ENCODE measurements at places on chromosomes 4 and X.

- DNase-seq: no peak
These were observed 171.2 kb downstream of the AMELX start for GRCh38 chrX:11464380-11464779.

DNA sequence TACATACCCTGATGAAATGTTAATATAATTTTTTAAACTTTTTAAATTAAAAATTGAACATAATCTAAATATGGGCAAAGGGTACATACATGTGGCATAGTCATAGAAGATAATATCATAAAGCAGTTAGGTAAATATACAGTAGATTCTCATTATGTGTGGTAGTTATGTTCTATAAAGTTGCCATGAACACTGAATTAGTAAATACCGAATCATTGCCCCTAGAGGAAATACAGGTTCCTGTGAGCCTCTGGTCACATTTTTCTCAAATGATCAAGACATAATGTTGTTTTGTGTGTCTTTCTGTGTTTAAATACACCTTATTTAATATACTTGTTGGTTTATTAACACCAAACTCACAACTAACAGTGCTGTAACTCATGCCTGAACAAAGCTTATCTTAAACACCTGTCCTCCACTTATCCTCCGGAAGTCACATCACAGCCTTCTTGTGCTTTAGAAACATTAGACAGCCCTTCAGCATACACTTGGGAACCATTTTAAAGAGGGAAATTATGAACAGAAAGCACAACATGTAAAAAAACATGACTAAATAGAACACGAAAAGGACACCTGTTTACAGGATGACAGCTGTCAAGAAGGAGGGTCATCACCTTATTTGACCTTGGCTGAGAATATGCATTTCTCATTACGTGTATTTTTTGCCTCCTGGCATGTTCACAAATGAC is 169.4 kb upstream of the NAP1L5 start:
- DNase-seq: no peak

- DNase-seq: no peak
These were observed 36.6 kb downstream of the DAPP1 start for GRCh38 chr4:99853190-99853589.

DNA sequence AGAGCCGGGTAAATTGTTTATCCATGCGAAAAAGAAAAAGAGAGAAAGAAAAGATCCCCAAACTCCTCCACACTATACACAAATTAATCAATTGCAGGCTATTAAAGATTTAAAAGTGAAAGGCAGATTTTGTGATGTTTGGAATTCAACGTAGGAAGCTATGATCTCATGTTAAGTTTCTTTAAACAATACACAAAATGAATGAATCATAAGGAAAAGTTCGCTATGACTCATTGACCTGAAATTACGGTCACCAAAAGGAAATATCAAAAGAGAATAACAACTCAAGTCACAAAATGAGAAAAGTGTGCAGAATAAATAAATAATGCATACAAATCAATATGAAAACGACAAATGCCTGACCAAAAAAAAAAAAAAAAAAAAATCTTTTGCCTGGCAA is 28.6 kb downstream of the CLNK start:
- no peak for DNase-seq

GRCh38 chrX:107204068-107204605 is 2.1 kb downstream of the NUP62CL start:
- DNase-seq: peak; percentile 7

DNA sequence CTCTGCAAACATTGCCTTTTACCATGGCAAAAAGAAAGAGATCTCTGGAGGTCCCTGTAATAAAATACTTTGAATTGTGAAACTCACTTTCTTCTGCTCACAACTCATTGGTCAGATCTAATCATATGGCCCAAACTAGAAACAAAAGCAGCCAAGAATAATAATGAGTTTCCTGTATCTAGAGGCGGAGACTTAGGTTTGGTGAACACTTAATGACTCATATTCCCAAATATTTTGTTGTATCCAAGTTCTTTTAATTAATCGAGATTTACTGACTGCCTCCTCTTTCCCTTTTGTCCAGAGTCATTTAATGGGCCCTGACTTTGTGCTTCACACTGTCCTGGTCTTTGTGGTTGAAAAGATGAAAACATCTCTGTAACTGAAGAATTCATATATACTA is 190.6 kb downstream of the CCSER1 start:
- no peak for DNase-seq

- DNase-seq: no peak
These were observed 7.0 kb downstream of the NAT8L start for GRCh38 chr4:2066011-2066551.

- DNase-seq: no peak
These were observed 21.1 kb downstream of the PIGG start for GRCh38 chr4:519885-520682.

GRCh38 chr4:2574863-2575262 is 38.4 kb downstream of the FAM193A start:
- no peak for DNase-seq

DNA sequence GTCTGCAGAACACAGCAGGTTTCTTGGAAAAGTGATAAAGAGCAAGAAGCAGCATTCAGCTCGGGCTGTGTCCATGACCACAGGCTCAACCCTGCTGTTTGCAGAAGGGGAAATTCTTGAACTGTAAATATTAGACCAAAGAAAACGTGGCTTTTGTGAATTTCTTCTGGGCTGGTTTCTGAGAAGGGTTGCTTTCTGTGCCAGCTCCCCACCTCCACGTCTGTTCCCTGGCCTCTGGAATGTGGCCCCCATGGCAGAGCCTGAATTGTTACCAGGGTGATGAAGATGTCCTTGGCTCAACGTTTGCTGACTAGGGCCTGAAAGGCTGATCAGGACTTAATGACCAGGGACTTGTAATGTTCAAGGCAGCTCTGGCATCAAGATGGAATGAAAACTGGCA is 116.0 kb downstream of the CPEB2 start:
- DNase-seq: no peak

DNA sequence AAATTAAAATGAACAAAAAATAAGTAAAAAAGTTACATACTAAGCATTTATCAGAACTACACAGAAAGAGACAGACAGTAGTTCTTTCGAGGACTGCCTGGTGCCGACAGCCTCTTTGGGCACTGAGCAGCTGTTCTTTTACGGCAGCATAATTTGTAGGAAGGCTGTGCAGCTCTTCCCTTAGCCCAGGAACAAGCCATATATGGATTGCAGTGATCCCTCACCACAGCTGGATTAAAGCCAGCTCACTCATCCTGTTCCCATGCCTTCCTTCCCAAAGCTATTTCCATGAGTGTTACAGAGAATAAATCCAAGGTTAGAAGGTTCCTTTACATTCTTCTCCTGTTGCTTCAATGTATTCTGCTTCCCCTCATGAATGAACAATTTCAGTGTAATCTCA is 71.7 kb downstream of the DDX60L start:
- peak; percentile 59 for DNase-seq

DNA sequence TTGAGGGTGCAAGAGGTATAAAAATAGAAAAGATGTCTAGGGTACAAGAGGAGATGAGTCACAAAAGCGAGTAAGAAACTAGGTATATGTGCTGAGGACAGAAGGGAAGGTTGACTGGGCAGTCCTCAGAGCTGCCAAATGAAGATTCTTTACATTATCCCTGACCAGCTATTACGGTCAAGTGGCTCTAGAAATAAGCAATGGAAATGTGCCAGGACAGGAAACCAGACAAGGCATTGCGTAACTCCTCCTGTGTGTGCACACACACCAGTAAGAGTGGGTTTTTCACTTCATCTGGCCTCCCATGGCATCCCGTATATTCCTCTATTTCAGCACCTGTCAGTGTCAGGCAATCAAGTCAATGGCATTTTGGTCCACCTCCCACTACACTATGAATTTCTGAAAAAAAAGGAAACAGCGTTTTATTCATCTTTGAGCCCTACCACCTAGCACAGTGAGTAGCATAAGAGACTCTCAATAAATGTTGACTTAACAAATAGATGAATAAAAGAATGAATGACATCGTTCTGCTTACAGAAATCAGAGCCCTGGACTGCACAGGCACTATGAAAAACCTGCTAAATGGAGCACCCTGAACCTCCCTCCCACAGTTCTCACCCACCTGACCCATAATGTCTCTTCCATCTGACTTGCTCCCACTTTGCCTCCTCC is 62.6 kb upstream of the KLF3 start:
- DNase-seq: no peak

- no peak for DNase-seq
These were observed 148.8 kb downstream of the POLA1 start for GRCh38 chrX:24842486-24842885.

- DNase-seq: no peak
These were observed 11.1 kb downstream of the TBL1X start for GRCh38 chrX:9475984-9476383.

- DNase-seq: peak; percentile 79
These were observed 419.6 kb upstream of the RASGEF1B start for GRCh38 chr4:81891005-81891996.

- DNase-seq: peak; percentile 18
These were observed 14.5 kb upstream of the DACH2 start for GRCh38 chrX:86133761-86134160.

GRCh38 chr4:152513078-152513477 is 22.8 kb downstream of the FBXW7 start:
- DNase-seq: no peak

- DNase-seq: no peak
These were observed 79.3 kb upstream of the MTNR1A start for GRCh38 chr4:186634591-186635128.
